ENCODE measurements at places on chromosomes 2 and 18.

GRCh38 chr2:111642586-111643327, 241.2 kb downstream of the ANAPC1 start:
- DNase-seq = no peak

GRCh38 chr2:234606896-234607295, 110.0 kb upstream of the ARL4C start:
- DNase-seq = no peak

- DNase-seq = no peak
Measured at GRCh38 chr2:222982010-222982908, 69.7 kb upstream of the KCNE4 start.

DNA sequence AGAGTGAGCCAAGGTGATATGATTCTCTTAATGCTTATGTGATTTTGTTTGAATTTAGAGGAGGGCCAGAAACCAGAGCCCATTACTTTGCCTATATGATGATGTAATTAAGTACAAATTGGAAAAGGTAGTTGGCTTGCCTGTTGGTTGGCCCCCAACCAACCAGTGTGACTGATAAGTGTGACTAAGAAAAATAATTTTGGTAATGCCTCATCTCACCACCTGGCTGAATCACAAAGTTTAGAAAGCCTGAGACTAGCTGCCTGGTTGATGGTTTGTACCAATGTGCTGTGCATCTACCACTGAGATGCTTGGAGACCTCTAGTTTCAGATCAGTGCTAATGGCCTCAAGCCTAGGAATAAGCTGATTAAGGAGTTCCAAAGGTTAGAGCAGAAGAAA, 338.7 kb downstream of the CDH2 start:
- no peak for DNase-seq

- DNase-seq = no peak
Measured at GRCh38 chr2:37203708-37204107, 7.4 kb downstream of the CEBPZOS start.

DNA sequence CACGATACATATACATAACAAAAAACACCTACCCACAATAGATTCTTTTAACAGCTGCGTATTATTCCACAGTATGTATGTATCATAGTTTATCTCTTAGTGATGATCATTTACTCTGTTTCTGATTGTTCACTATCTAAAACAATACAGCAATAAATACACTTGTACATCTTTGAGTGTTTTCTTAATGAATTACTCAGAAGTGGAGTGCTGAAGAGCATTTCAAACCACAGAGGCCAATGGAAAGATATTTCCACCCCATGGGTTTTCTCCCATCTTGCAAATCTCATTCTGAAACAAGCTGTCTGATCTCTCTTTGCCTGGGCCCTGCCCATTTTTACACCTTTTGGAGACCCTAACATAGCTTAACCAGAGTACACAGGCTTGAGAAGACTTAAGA, 113.8 kb upstream of the KLF7 start:
- DNase-seq = no peak

GRCh38 chr2:218123986-218124385, 1.8 kb upstream of the CXCR2 start:
- DNase-seq = no peak

- DNase-seq = no peak
Measured at GRCh38 chr2:85340034-85340892, 12.5 kb upstream of the TGOLN2 start.

- DNase-seq = no peak
Measured at GRCh38 chr2:187138265-187138664, 289.3 kb upstream of the ZSWIM2 start.

DNA sequence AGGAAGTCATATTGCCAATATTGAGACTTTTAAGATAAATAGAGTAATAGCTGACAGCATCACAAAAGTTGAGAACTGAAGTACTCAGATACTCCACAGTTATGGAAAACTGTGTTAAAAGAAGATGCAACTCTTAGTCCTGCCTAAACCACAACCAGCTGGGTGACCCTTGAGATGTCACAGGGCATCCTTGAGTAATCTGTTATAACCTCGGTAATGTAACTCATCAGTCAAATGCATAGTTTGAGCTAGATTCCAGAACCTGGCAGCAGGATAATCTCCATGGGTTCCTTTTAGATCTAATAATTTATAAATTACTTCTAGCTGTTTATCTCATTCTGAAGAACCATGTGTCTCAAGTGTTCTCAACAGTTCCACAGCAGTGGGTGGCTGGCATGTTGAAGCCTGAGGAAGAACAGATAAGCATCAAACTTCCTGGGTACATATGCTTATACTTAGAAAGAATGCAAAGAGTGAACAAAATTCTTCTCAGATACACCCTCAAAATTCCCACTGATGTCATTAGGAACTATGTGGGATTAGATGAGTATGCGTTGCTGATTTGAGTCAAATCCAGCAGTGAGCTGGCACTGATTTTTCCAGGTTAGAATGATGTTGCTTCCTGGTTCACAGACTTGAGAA, 304.1 kb upstream of the ERBB4 start:
- no peak for DNase-seq

DNA sequence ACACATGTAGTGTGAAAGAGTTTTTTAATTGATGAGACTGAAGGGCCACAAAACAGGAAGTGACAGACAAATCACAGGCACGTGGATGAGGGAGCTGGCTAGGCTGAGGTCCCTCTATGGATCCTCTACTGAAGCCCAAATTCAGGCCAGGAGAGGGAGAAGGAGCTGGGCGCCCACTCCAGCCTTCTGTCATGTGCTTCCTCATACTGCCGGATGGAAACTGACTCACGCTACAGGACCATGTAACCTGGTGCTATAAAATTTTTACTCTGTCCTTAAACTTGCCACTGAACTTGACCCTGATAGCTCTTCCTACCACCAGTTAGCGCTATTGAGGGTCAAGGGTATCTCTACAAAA, 31.3 kb downstream of the PSTPIP2 start:
- no peak for DNase-seq

GRCh38 chr18:36381075-36381474, 83.6 kb downstream of the FHOD3 start:
- DNase-seq = no peak

DNA sequence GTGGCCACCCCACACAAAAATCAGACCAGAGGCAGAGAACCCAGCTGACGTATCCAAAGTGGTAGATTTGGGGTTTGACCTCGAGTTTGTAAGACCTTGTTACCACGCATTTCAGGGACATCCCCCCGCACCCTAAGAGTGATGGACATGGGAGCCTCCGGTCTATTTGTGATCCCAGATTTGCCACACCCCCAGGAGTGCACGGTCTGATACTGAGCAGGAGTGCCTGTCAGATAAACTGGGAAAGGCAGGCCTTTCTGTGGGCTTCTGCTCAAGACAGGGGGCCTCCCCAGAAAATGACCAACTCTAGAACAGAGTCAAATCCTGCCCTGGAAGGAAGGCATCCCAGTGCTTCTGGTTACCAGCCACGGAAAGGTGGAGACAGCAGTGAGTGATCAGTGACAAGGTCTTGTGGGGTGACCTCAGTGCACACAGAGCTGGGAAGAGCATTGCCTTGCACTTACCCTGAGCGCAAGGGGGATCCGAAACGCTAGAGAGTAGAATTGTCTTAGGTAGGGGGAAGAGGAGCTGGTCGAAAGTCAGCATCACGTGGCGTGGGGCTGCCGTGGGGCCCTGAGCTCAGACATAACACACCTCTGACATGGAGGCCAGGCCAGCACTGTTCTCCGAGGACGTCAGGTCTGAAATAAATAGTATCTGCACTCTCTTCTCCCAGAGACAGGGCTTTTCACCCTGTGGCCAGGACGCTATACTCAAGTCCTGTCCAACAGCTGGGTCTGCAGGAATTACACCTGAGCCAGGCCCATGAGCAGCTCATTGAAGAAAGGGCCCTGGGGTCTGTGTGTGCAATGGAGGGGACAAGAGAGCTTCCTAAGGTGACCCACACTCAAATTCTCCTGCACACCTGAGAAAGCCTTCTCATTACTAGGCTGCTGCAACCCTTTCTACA, 242.4 kb upstream of the SALL3 start:
- DNase-seq = no peak

DNA sequence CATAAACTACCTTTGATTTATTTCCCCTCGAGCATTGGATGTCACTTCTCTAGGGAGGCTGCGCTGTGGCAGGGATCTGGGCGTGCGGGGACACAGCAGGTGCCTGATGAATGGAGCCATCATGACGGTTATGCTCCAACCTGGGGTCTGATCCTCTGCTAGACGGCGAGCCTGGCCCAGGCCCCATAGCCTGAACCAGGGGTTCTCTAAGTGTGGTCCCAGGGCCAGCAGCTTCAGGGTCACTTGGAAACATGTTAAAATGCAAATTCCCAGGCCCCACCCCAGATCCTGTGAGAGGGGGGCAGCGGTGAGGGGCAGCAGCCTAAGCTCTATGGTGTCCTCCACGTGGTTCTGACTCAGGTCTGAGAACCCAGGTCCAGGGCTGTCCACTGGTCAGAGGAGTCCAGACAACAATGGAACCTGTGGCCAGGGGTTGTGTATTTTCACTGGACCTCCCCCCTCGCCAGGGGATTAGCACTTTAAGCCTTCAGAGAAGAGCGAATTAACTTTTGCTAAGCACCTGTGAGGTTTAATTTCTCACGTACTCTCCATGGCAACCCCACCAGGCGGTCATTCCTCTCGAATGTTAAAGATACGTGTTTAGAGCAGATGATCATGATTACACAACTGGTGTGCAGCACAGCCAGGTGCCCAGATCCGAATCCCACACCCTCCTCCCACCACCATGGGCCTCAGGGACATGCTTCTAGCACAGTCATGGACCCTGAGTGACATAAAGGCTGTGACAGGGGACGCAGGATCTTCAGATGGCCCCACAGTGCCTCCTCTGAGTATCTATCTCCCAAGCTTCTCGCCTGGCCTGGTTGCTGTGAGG, 1.6 kb upstream of the ARHGEF4 start:
- DNase-seq = no peak

- DNase-seq = no peak
Measured at GRCh38 chr2:241882091-241882625, 12.6 kb downstream of the RTP5 start.

GRCh38 chr2:85548608-85548900, 9.6 kb downstream of the MAT2A start:
- DNase-seq = no peak

DNA sequence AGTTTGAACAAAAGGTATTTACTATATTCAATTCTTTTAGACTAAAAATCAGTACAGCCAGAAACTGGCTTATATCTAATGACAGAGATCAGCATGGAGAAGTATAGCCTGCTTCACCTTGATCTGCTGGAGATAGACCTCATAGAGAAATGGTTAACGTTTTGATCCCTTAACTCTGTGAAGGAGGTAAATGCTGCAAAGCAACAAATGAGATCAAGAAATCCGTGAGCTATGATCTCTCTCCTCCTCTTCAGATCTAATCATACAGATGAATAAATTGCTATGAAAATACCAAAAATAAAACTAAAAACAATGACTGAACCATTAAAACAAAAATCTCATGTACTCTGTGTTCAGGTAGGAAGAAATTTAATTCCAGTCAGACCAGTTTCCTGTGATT, 42.8 kb downstream of the KLHL14 start:
- DNase-seq = no peak

DNA sequence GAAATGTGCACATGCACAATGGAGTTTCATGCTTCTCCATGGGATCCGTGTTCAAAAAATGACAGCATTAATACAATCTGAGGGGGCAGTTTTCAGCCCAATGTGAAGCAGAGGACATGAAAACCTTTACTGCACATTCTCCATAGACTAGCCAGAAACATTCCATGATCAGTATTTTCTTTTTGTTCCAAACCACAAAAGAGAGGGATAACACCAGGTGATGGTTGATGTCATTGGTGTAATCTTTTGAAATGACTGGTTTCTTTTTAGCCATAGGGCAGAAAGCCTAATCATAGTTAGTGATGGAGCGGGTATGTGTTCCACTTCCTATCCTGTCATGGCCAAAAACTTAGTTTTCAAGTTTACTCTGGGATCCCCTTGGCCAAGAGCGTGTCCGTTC, 1.8 kb upstream of the KYNU start:
- DNase-seq = no peak

GRCh38 chr2:216151313-216152025, 42.3 kb downstream of the XRCC5 start:
- DNase-seq = no peak

GRCh38 chr2:217383620-217384019, 523.8 kb upstream of the TNP1 start:
- DNase-seq = no peak

- no peak for DNase-seq
Measured at GRCh38 chr2:25991965-25992364, 9.7 kb upstream of the KIF3C start.

DNA sequence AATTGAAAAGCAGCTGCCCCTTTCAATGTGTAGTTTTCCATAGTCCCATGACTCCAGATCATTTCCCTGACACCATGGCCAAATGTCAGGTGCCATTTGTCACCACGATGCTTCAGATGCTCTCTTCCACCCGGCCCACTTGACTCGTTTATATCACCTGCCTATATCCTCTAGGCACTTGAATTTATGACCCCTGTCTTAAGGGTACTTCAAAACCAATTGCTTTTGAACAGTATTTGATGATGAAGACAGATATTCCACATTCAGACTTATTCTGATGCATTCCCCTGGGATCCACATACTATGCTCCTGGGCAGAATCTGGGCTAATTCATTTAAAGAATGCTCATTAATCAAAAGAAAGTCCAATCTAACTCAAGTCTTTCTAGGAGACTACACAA, 16.9 kb upstream of the RHBDD1 start:
- no peak for DNase-seq

DNA sequence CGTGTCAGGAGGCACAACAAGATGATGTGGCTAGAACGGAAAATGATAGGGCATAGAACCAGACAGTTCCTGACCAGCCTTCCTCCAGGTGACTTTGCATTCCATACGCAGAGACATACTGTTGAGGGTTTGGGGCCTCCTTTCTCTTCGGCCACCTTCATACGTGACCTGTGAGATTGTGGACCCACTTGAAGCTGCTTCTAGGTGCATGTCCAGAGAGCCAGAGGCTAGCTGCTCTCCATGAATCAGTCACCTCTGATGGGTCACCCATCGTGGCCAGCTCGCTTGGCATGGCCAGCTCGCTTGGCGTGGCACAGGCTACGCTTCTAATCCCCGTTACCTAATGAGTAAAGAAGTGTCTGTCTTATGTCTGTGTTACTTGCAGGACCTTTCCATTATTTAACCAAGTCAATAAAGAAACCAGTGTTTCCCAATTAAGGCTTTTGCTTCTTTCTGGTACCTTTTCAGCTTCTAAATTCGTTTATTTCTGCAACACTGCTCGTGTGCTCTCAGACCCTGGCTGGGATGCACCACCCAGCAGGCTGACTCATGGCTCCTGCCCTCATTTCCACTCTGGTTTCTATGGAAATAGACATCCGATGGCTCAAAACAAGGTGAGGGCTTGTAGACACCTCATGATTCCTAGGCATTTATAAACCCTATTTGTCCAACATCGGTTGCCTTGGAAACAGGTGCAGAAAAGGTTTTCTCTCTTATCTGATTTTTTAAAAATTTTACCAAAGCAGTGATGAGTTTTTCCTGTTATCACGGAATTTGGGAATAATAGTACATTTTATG, 86.7 kb upstream of the B3GNT7 start:
- DNase-seq = no peak

DNA sequence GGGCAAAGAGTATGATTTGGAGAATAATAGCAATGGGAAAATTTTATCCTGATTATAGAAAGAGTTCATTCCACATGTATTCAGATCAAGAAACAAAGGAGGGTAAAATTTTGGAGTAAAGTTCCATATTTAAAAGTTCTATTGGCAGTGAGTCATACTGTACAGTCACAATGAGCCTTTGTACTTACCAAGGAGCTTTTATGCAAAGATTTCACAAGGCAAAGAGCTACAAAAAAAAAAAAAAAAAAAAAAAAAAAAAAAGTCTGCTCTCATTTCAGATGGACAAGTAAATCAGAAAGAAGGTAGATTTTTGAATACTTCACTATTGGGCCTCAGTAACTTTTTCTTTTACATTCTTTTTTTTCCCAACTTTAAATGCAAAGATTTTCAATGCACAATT, 1802.2 kb upstream of the PIK3C3 start:
- DNase-seq = no peak
